Stimulated activated CD8-positive, alpha-beta memory T cell treated with anti-CD3 and anti-CD28 coated beads, Interleukin-4, amount 100 ng/mL, for 24 hours (primary cell): ENCODE measurements at places on chromosomes 2 and 18.

DNA sequence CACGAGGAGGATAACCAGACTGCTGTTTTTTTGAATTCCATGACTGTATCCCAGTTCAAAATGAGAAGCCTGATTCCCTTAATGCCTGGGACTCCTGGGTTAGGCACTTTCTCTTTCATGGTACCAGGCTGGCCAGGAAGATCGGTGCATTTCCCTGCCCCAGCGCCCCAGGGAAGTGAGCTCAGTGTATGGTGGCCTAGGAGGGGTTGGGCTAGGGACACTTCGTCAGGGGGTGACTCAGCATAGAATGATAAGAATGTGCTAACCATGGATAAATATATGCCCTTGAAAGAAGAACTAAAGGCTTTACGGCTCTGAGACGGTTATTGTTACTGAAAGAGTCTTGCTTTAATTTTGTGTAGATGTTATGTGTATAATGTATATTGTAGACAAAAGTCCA, 27.5 kb upstream of the FAM237A start:
- no peak for DNase-seq

GRCh38 chr2:39595116-39595515, 70.6 kb upstream of the TMEM178A start:
- DNase-seq: no peak

DNA sequence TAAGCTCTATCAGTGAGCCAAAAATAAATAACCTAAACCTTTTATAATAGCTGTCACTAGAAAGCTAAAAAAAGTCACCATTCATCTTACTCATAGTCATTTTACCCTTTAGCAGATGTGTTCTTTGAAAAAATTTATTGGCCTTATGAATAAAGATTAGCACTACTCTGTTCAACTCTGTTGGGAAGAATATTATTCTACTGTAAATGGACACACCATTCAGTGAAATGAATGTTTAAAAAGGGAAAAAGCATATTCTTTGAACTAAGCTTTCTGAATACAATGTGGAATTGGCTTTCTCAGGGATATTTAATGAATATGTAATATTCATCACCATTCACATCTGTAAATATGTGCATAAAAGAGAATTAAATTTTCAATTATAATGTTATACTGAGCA, 422.0 kb downstream of the CBLN2 start:
- DNase-seq: no peak

DNA sequence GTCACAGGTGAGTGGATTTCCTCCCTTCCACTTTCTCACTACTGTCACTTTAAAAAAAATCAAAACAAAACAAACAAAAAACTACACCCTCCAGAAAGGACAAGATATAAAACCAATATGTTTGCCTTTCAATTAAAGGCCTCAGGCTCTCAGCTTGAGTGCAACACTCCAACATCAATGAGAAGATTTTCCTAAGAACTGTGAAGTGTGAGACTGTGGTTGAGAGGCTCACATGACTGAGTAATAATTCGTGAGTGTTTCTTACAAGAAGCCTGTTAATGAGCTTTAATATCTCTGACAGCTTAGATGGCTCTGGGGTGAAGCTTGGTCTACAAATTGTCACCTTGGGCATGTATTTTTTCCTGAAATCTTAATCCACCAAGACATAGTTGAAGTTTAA, 216.1 kb downstream of the ETAA1 start:
- no peak for DNase-seq

GRCh38 chr2:104788742-104789455, 65.0 kb upstream of the POU3F3 start:
- DNase-seq: no peak

DNA sequence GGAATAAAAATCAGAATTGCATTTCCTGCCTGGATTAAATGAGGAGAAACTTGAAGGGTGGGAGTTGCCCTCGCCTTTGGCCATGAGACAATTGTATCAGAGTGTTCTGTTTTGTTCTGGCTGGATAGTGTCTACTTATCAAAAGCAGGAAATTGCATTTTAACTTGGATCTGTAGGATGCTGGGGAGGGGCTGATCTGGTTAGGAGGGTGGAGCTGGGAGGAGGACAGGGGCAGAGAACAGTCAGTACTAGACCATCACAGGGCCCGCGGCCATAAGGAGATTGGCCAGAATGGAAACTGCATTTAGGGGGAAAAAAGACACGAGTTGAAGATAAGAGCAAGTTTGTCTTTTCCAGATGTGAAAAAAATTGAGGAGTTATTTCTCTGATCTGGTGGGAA, 199.1 kb upstream of the POU3F3 start:
- no peak for DNase-seq

DNA sequence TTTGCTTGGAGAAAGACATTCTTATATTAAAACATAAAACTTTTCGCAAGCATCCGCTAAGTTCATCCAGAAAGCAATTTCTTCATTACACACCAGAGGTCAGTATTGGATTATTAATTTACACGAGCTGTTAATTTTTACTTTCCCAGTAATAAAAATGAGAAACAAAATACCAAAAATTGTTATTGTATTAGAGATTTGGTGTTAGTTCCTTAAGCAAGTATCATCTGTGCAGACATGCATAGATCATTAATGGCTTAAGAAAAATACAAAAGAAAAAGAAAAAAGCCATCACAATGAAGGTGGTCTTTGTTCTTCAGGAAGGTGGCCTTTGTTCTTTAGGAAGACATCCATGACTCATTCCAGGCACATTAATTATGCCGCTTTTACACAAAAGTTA, 53.6 kb upstream of the HNMT start:
- DNase-seq: no peak

GRCh38 chr2:231300020-231300721, 95.3 kb upstream of the B3GNT7 start:
- DNase-seq: no peak

DNA sequence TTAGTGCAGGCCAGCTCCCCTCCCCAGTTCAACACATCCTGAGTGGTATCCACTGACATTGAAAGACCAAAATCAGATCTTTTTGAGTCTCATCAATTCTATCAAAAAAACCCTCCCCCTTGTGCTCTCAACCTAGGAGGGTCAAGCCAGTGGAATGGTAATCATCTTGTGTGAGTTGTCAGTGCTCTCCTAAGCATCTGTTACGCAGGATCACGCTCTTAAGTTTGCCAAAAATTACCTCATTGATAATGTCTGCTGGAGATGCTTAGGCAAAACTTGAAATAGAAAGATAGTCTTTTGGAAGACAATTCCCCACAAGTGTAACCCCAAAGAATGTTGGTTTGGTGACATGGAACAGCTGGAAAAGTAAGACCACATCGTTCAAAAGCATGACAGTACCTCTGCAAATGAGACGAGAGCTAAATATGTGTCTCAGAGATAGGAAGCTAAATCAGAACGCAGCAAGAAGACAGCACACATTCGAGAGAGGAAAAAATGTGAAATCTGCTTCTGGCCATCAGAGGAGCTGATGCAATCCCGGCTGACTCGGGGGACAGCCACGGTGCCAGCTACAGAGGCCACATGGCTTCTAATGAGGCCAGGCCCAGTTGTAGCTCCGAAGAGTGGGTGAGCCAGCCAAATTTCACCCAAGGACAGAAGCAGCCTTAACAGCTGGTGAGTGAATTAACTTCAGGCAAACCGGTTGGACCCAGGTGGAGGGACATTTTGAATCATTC, 753.9 kb downstream of the RNF144A start:
- DNase-seq: no peak
